Central memory CD8-positive, alpha-beta T cell (primary cell): ENCODE measurements at places on chromosomes 3 and 15.
A peak's percentile ranks its signal among the peaks of the same experiment; 100 is the strongest.

DNA sequence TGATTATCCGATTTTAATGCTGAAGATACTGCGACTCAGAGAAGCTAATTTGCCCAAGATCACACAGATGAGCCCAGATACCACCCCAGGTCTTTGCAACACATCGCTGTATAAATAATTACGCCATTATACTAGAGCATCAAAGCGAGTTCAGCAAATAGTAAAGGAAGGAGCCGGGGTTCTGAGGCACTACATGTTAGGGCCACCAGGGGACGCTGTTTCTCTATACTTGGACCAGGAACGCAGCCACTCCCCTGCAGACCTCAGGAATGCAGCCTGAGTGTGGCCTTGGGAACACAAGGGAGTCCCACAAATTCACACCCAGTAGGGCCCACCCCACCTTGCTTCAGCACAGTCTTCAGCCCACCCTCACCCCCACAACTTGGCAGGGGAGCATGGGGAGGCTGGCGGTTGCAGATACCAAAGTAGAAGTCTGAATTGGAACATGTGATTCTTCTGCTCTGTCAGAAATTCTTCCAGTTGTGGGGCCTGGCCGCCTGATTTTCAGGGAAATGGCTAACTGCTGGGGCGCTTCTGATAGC, 57.8 kb upstream of the RYK start:
- peak; percentile 54 for DNase-seq

DNA sequence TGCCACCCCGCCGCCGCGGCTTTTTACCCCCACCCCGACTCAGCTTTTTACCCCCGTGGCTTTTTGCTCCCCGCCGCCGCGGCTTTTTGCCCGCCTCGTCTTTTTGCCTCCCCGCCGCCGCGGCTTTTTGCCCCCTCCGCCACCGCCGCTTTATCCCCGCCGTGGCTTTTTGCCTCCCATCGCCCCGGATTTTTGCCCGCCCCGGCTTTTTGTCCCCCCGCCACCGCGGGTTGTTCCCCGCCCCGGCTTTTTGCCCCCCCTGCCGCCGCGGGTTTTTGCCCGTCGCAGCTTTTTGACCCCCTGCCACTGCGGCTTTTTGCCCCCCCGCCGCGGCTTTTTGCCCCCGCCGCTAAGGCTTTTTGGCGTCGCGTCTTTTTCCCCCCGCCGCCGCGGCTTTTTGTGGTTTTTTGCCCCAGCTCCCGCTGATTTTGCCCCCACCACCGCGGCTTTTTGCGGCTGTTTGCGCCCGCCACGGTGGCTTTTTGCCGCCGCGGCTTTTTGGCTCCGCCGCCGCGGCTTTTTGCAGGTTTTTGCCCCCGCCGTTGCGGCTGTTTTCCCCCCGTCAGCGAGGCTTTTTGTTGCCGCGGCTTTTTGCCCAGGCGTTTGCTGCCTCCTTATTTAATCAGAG, 597.2 kb downstream of the GOLGA6L6 start:
- DNase-seq: no peak

GRCh38 chr15:48536681-48537091, 108.8 kb downstream of the FBN1 start:
- no peak for DNase-seq

DNA sequence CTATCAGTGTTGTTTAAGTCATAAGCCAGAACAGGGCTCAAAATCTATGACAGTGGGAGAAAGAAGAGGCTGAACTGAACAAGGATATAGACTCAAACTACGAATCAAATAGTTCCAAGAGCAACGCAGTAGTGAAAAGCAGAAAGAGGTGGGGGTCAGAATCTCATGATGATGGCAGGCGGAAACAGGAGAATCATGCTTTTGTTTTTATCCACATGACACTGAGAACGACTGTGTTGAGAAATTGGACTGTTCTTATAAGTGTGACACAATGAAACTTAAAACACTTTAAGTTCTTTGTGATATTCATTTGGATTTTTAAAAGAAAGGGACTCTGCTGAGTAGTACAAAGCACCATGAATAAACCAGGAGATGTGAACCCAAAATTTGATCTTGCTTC, 309.4 kb downstream of the ULK4 start:
- no peak for DNase-seq

DNA sequence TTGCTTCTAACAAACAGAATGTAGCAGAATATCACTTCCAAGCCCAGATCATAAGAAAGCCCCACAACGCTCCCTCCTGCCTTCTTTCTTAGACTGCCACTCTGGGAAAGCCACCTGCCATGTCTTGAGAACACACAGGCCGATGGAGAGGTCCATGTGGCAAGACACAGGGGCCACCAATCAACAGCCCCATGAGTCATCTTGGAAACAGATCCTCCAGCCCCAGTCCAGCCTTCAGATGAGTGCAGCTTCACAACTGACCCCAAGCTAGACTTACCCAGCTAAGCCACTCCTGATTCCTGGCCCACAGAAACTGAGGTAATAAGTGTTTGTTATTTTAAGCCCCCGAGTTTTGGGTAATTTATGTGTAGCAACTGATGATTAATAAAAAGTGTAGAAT, 39.7 kb downstream of the PTH1R start:
- DNase-seq: no peak

DNA sequence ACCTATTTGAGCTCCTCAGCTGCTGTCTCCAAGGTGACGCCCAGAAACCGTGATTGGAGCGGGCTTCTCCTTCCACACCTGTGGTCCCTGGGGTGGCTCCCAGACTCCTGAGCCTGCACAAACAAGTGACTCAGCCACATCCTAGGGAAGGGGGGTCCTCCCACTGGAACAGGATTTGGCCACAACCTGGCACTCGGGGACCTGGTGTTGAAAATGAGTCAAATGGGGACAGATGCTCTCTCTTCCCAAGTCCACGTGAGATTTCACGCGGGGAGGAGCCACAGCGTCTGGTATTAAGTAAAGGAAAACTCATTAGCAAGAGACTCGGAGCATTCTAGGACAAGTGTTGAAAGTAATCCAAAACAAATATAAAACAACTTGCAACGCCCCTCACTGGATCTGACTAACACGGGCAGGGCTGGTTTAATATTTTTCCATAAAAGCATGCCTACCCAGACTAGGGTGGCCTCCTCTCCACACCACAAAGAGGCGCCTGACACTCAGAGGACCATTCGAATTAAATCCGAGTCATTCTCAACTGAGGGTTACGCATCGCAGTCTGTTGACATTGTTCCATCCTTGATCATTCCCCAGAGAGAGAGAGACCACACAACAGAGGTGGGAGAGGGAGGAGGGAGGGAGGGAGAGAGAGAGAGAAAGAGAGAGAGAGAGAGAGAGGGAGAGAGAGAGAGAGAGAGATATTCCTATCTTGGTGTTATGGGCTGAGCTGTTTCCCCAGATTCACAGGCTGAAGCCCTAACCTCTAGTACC, 74.4 kb downstream of the MGLL start:
- DNase-seq: no peak

- DNase-seq: no peak
These were observed 5.4 kb upstream of the RAB6B start for GRCh38 chr3:133901083-133901482.

- DNase-seq: no peak
These were observed 387.3 kb upstream of the RARB start for GRCh38 chr3:25040748-25041147.

- no peak for DNase-seq
These were observed 6.4 kb downstream of the MGLL start for GRCh38 chr3:127815641-127816605.

- no peak for DNase-seq
These were observed 366.8 kb downstream of the ZIC1 start for GRCh38 chr3:147775816-147776530.

DNA sequence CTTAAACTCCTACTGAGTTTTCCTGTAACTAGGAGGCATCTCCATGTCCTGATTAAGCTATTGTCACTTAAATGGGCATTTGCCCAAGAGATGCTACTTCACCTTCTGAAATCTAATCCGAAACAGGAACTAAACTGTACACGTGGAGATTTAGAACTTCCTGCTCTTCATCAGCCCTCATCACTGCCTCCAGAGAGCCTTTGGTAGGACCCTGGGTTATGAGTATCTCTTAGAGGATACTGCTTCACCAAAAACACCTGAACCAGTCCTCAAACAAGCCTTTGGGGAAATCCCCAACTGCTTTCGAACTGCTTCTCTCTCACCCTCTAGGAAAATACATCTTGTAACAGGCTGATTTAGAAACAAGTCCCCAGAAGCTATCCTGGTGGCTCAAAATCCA, 320.3 kb downstream of the GAP43 start:
- DNase-seq: no peak

- DNase-seq: no peak
These were observed 171.0 kb upstream of the NECTIN3 start for GRCh38 chr3:110900576-110900975.

DNA sequence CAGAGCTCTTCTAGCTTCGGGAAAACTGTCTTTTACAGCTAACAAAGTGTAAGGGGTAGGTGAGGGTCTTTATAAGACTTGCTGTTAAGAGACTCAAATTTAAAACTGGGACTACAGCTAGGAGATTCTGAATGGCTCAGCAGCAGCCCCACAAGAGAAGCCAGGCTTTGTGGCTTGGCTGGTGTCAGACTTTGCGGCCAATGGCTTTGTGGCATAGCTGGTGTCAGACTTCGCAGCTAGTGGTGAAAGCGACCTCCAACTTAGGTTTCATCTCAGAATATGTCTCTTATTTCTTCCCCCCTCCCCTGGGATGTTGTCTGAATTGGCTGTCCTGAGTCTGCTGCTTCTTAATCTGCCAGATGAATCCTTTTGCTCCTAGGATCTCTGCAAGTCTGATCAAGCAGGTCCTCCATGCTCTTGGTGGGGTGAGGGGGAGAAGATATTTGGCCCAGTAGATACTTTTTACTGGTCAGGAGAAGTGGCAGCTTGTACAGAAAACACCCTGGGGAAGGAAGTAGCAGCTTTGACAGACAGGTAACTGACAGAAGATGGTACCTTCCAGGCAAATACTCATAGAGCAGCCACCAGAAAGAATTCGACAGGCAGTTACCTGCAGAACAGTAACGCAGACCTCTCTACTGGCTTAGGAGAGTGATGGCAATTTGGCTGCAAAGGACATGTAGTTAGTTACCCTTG, 8.4 kb downstream of the BOC start:
- no peak for DNase-seq

DNA sequence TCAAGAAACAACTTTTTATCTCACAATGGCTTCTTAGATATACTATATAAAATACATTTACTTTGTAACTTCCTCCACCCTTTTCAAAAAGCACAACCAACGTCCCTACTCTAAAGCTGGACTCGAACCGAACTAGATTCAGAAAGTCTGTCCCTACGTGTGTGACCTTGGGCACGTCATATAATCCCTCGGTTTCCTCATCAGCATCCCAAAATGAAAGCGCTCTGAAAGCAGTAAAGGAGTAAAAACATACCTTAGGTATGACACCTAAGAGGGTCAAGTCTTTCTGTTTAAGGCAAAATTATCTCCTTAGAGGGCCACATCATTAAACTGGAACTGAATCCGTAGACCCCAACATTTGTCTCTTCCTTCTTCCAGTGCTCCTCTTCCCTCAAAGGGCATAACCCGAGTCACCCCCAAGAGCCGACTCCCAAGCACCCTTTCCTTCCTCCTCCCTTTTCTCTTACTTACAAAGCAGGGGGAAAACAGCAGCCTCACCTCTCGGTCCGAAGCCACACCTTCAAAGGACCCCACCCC, 663 bp downstream of the PDCD10 start:
- DNase-seq: no peak

DNA sequence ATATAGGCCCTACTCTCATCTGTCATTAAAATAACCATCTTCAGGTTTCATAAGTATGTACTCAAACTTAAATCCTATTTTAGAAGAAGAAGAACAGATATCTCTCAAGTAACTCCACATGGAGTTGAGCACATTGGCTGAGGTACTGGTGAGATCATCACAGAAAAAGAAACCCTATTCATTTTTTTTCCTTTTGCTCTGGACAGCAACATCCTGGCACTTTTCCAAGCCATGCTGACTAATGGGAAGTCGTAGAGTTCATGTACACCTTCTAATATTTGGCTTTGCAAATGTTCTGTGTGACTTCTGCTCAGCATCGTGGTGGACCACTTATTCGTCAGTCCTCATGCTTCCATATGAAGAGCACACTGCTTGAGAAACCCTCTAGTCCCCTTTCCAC, 336.0 kb upstream of the KCNH8 start:
- DNase-seq: no peak

GRCh38 chr3:188128905-188129304, 25.1 kb upstream of the LPP start:
- no peak for DNase-seq

DNA sequence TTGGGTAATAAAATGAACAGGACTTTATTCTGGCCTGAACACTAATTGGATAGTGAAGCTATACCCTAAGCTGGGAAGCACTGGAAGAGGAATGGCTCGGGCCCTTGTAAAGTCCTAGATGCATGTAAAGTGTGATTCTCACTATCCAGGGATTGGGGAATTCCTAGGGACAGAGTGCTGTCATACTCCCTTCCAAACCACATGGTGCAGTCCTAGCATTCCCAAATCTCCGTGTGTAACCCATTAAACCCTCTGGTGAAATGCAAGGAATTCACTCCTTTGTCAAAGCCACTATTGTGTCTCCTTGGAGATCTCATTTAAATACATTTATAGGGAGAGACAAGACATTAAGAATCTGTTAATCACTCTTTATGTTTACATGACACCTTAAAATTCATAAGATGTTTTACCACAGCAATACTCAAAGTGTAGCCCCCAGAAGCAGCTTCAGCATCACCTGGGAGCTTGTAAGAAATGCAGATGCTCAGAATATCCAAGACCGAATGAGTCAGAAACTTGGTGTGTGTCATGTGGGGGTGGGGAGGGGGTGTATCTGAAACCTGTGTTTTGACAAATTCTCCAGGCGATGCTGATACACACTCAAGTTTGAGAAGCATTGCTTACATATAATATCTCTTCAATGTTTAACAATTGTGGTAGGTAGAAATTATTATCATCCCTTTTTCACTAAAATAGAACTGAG, 121.8 kb upstream of the NPHP3 start:
- DNase-seq: no peak

- no peak for DNase-seq
These were observed 63.5 kb downstream of the DNAH1 start for GRCh38 chr3:52379610-52380009.

GRCh38 chr3:152737021-152737908, 97.7 kb upstream of the P2RY1 start:
- DNase-seq: no peak

GRCh38 chr15:101621961-101622360, 30.2 kb downstream of the TM2D3 start:
- no peak for DNase-seq

GRCh38 chr3:139728414-139728813, 50.6 kb upstream of the NMNAT3 start:
- DNase-seq: no peak
